ENCODE measurements at places on chromosomes 3 and 15.

GRCh38 chr3:158127250-158128219, 17.6 kb downstream of the RSRC1 start:
- peak; percentile 46 for DNase-seq

- peak; percentile 53 for DNase-seq
Measured at GRCh38 chr3:12759097-12759679, at the start of gene TMEM40. TMEM40 (minus strand) TSS chr3:12759259; CDS start chr3:12749832, 9,427 bp downstream.

- no peak for DNase-seq
Measured at GRCh38 chr3:66729687-66730393, 229.0 kb upstream of the LRIG1 start.

DNA sequence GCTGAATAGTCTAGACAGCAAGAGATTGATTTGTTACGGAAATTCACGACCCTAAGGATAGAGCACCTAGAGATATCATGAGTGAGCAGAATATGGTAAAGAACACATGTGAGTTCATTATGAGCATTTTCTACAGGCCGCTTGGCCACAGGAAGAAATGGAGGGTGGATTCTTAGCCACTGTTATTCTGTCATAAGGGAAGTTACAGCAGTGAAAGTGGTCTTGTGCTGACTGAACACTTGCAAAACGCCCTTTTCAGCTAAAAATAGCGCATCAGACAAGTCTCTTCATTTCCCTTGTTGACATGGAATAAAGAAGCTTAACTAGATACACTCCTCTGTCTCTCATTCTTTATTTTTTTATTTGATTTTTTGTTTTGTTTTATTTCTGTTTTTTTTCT, 19.8 kb downstream of the DGKG start:
- DNase-seq, result no peak

GRCh38 chr15:55627730-55628368, 39.7 kb upstream of the PYGO1 start:
- peak; percentile 77 for DNase-seq

DNA sequence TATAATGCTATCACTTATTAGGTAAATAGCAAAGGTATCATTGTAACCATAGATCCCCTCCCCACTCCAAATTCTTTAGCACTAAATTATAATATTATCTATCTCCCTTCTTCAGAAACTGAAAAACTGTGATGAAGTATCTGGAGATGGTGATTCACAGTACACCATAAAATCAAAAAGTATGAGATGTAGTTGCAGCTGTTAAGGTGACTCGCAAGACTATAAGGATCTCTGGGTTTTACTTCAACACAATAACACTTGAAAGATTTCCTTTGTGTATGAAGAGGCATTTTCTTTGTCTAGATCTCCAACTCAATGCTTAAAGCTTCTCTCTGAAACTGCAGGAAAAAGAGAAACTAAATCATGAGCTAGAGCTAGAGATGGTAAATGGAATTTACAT, 46.9 kb downstream of the IFT57 start:
- DNase-seq, result peak; percentile 35

DNA sequence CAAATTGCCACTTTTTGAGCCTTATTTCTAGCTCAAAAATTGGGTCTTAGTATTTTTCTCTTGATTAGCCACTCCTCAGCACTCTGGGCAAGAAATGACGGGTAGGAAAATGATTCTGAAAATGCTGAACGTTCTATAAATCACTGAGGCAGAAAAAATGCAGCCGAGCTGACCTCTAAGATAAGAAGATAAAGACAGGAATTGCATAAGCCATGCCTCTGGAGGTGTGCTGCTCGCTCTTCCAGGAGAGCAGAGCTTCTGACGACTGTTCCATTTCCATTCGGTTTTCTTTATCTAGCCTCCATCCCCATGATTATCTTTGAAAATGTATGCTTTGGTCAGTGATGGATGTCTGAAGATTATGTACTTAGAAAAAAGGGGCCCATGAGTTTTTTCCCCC, 558.8 kb upstream of the ADAMTS9 start:
- DNase-seq, result no peak

DNA sequence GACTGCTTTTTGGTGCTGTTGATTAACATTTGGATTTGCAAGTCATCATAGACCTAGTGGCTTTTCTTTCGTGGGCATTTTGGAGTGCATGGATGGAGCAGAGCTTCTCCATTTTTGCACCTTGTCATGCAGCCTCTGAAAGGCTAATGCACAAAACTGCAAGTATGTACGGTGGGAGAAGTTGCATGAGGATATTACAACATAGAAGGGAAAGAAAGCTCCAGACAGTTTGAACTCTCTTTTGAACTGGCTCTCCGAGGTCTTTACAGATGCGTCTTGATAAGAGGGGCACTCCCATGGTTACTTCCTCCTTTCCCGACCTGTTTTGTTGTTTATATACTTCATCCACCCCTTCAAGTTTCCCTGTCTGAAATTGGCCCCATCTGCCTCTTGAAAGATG, 147.1 kb upstream of the GBE1 start:
- no peak for DNase-seq

- DNase-seq, result no peak
Measured at GRCh38 chr3:82054849-82055248, 293.4 kb upstream of the GBE1 start.

DNA sequence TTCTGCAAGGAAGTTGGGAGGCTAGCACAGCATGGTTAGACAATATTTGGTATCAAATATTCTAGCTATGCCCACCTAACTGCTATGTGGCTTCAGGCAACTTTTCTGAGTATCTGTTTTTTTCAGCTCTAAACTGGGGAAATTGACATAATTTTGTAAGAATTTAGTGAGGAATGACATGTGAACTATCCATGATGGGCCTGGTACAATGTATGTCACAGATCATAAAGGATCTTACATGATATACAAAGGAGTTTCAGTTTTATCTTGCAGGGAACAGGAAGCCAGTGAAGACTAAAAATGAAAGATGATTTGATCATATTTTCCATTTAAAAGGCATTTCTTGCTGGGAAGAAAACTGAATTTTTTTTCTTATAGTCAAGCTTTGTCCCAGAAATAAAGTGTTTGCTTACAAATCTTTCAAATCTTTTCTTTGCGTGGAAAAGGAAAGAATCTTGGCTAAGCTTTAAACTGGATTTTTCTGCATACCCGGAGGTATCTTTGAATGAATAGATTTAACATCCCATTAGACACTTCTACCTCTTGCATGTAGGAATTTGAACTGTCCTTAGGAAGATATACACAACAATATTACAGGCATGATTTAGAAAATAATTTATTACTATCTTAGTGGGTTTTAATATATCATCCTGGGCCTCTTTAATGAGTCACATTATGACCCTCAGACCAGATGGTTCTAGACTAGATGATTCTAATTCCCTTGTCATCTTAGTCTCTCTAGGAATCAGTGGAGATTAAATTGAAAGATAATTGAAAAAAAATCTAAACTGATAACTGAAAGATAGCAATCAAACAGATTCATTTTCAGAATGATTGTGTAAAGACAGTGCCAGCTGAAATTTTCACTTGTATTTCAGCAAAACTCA, 436.0 kb upstream of the THBS1 start:
- no peak for DNase-seq

GRCh38 chr3:32157600-32158264, 51.3 kb downstream of the GPD1L start:
- DNase-seq, result no peak

DNA sequence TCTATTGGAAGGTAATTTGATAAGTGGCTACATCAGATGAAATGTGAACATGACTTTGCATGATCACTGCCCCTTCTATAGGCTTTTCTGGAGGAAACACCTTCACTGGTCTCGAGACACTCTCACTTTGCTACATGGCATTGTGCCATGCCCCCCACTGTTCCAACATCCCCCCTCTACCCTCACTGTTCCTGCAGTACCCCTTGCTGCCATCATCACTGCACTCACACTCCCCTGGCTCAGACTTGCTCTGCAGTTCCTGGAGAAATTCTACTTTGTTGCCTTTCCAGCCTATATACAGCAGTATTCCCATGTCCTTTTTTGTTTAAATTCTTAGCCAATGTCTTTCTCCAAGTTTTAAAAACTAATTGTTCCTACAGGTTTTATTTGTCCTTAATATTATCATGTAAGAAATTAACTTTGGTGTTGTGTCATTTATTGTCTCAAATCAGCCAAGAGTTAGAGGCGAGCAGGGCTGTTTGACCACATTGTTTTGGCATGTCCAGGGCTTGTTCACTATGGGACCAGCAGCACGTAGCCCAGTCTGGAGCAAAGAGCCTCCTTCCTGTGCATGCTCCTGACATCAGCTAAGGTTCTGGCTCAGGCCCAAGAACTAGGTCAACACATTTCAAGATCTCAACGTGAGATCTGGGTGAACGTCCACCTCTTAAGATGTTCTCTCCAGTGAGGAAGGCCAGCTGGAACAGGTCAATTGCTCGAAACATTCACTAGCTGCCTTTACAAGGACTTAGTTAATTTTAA, 246.4 kb downstream of the SLC9A9 start:
- DNase-seq, result peak; percentile 2

- DNase-seq, result peak; percentile 93
Measured at GRCh38 chr3:16427103-16427965, 86.2 kb downstream of the RFTN1 start.

DNA sequence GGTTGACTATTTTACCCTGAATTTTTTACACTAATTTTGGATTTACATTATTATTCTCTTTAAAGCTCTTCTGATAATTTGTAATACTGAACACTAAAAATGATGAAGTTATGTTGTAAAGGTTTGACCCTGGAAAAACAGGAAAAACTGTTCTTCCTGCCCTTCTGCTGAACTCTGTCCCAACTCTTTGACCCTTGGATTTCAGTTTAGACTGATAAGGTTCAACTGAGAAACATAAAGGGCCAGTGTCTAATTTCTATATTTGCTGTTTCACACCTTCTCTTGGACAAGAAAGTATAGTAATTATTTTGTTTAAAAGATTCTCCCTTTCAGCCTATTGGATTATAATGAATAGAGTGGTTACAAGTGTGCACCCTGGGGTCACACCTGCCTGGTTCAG, 12.8 kb upstream of the TMOD3 start:
- no peak for DNase-seq

DNA sequence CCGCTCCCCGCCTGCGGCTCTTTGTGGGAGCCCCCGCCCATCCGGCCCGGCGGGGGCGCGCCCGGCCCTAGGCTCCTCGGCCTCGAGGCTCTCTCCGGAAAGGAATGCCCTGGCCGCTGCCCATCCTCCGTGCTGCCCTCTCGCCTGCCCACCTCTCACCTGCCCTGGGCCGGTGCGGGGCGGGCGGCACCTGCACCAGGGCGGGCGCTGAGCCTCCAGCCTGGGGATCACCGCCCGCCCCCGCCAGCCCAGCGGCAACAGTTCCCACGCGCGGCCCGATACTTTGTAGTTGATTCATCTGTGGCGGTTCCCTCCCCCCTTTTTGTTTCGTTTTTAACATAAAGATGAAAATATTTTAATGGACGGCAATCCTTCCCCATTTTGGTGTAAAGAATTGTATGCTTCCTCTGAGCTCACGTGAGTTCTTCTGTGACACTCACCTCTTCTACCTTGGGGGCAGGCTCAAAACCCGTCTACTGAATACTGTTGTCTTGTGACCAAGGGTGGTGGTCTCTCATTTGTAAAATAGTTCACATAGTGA, 1.9 kb downstream of the KLF13 start:
- DNase-seq, result peak; percentile 59

- DNase-seq, result no peak
Measured at GRCh38 chr3:2771193-2771592, 339.0 kb downstream of the IL5RA start.

- no peak for DNase-seq
Measured at GRCh38 chr3:18556503-18557135, 131.5 kb upstream of the SATB1 start.
